ENCODE measurements at places on chromosomes 2 and 18.
A peak's percentile ranks its signal among the peaks of the same experiment; 100 is the strongest.

GRCh38 chr2:73922681-73923080, 4.0 kb upstream of the DGUOK start:
- DNase-seq = no peak

DNA sequence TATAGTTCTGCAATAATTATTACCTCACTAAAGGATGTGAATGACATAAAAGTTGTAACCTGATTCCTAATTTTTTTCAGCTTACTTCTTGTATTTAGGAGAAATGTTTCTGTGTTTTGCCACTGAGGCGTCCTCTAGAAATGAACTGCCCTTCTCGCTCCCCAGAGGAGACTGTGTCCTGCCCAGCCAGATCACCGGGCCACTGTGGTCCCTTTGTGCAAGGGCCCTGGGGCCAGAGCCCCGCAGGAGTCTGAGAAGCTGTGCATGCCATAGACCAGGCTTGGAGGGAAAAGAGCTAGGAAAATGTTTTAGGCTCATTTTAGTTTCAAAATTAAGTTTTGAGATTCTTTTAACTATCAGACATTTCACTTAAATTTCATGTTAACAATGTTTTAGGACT, 31.1 kb upstream of the LDLRAD4 start:
- no peak for DNase-seq

GRCh38 chr2:118988706-118989105, 46.7 kb downstream of the MARCO start:
- DNase-seq = no peak

- no peak for DNase-seq
Measured at GRCh38 chr2:215528555-215528954, 92.7 kb upstream of the FN1 start.

DNA sequence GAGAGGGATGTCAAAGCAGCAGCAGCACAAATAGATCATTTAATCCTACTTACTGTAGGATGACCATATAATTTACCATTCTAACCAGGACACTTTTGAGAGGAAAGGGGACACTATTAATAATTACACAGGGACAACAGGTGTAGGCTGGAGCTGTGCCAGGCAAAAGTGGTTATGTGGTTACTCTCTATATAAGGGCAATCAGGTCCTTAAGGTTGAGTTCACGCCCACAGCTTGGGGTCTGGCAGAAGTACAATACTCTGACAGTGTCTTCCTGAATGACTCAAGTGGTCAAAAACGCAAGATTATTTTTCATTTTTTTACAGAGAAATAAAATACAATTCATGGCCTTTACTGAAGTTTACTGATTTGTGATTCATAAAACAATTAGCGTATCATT, 2.8 kb downstream of the PREPL start:
- no peak for DNase-seq

DNA sequence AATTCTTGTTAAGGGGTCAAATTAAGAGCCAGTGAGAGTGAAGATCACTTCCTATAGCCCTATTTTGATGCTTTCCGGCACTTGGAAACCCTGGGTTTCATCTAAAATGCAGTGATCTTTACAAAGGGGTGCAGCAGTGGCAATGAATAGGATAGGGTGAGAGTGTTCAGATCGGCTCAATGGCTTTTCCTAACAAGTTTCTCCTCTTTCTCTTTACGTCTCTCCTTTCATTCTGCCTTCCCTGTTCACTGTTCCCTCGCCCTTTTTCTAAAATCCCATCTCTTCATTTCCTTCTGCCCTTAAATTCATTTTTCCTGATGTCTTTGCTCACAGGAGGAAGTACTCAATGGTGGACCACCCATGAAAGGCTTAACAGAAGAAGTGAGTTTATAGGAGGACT, 86.0 kb downstream of the CTIF start:
- DNase-seq = no peak

GRCh38 chr2:135174810-135175093, 122.7 kb downstream of the RAB3GAP1 start:
- DNase-seq = no peak

DNA sequence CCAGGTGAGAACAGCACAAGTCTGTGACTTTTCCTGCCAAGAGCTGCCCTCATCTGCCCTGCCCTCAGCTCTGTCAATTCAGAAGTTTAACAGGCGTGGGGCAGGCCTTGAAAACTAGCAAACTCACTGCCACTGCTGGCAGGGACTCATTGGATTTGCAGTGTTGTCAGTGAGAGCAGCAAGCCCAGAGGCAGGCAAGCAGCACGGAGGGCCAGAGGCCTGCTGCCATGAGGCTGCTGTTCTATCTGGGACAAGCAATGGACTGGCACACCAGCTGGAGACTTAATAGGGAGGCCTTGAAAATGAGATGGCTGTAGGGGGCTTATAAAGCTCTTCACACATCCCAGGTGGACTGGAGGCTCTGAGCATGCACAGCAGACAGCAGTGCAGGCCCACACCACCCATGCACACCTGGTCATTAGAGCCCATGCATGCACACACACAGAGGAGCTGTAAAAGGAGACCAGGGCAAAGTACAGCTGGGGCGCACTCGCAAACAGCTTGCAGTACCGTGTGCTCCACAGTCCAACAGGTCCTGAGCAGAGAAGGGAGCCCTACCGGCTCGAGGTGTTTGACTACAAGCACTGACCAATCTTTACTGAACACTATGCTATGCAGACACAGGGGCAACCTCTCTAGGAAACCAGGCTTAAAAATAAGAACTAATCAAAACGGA, 28.7 kb downstream of the MGAT4A start:
- no peak for DNase-seq

GRCh38 chr2:175744000-175744399, 258.1 kb downstream of the LNPK start:
- DNase-seq = no peak

- DNase-seq = no peak
Measured at GRCh38 chr2:236823963-236824362, 254.3 kb downstream of the ACKR3 start.

DNA sequence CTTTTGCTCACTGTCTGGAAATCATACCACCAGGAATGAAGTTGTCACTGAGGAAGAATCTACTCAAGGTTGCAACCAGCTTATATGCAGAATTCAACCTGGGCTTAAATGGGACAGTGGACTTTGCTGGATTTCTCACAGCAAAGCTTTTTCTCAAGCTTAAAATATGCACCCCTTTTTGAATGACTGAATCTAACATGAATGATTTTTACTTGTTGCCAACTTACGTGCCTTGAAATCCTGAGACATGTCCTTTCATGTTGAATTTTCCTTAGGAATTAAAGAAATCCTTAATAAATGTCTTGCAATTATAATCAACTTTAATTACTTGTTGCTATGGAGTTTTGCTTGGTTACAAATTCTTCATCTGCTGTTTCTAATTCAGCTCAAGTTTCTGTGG, 57.4 kb downstream of the SPP2 start:
- no peak for DNase-seq

DNA sequence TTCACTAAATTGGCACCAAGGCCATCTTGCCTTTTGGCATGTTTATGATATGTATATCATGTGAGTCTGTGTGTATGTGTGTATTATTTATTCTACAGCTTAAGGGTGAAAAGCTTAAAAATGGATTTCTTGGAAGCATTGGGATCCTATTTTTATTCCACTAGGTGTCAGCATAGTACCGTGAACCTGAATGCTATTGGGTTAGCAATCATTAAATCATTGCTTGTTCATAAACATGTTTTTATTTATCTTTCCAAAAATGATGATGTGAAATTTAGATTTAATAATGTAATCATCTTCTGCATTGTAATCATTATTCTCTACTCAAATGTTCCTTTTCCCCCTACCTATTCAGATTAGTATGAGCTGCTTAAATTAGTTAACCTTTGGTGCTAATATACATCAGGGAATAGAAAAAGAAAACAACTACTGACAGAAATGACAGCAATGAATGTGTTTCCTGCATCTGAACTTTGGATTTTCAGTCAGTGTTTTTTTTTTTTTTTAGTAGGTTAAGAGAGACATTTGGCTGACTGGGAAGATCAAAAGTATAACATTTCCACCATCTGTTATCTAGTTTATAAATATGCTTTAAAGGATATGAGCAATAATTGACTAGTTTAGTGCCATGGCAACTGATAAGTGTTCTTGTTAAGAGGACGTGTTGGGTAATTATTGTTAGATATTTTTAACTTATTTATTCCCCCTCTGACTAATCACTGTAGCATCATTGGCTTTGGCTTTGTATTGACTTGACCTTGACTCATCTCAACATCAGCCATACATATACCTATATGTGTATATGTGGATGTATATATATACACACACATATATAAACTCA, 14.1 kb upstream of the ZSWIM2 start:
- peak; percentile 32 for DNase-seq

- no peak for DNase-seq
Measured at GRCh38 chr2:127414638-127415592, 3.3 kb upstream of the PROC start.

GRCh38 chr18:9354256-9354655, 19.7 kb downstream of the TWSG1 start:
- DNase-seq = no peak

- no peak for DNase-seq
Measured at GRCh38 chr2:227783404-227784138, 30.1 kb upstream of the CCL20 start.

DNA sequence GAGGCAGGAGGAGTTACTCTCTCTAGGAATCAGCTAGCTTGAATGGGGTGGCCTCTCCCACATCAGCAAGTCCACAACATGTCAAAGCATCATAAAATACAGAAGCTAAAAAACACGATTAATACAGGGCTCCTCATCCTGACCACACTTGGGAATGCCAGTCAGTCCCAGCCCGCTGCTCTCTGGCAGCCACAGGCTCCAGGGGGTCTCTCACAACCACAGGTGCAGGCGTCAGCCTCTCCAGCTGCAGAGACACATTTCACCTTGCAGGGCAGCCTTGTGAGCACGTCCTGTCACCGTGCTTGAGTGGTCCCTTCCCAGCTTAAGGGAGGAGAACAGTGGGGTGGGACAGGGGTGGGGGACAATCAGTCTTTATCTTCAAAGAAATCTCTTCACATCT, 137.4 kb upstream of the SH3BP4 start:
- DNase-seq = no peak

GRCh38 chr18:7070466-7070865, 47.1 kb downstream of the LAMA1 start:
- DNase-seq = no peak

- no peak for DNase-seq
Measured at GRCh38 chr2:218679119-218679518, 7.2 kb downstream of the STK36 start.

- DNase-seq = no peak
Measured at GRCh38 chr2:42876326-42876751, 84.0 kb upstream of the HAAO start.

- DNase-seq = no peak
Measured at GRCh38 chr18:32048507-32049091, 30.0 kb downstream of the RNF125 start.

DNA sequence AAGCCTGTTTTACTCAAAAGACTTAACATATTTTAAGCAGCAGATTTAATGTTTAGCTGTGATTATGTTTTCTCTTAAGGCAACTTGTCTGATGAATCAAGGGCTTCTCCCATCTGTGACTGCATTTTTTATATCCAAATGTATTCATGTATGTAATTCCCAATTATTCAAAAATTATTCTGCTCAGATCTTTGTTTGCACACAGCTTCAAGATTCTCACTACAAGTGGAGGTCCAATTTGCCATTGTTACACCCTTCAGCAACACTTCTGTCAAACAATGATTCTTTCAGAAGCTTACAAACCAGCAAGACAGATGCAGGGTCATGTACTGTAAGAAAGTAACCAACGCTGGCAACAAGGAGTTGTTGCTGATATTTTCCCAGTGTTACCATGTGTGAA, 5.9 kb upstream of the LRPPRC start:
- DNase-seq = no peak

- peak; percentile 88 for DNase-seq
Measured at GRCh38 chr2:219642465-219643083, 15.1 kb downstream of the SLC4A3 start.
